ENCODE measurements at places on chromosomes 5 and 9. TPM values are rescaled to one million over a fixed set of nuclear protein-coding genes. Genes with fewer than 3 reads are reported as not detected.
A peak's percentile ranks its signal among the peaks of the same experiment; 100 is the strongest.

RNF183 gene
- not detected for total RNA-seq

CTXN3 gene
- total RNA-seq, result not detected

DNA sequence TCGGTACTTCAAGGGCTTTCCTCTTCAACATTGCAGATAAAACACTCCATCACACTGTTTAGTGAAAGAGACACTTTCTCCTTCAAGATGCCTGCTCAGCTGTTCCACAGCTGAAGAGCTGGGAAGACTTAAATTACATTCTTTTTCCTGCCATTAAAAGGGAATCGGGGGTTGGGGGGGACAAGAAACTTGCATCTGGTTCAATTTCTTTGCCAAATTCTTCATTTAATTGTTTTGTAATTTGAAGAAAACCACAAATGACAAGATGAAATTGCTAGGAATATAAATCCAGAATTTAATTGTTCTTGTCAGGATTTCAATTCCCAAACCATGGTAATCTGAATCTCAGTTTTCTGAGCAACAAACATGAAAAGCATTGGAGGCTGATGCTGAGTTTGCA lies 478.3 kb downstream of the EBF1 start:
- no peak for DNase-seq

GRCh38 chr5:107248066-107248695 lies 422.6 kb downstream of the EFNA5 start:
- DNase-seq, result peak; percentile 61

GRCh38 chr5:168755548-168756093 lies 176.5 kb upstream of the PANK3 start:
- DNase-seq, result no peak

- DNase-seq, result no peak
These were observed 130.0 kb downstream of the ENC1 start for GRCh38 chr5:74510476-74511075.

- no peak for DNase-seq
These were observed 353.9 kb upstream of the PAPPA start for GRCh38 chr9:115799734-115800133.

DNA sequence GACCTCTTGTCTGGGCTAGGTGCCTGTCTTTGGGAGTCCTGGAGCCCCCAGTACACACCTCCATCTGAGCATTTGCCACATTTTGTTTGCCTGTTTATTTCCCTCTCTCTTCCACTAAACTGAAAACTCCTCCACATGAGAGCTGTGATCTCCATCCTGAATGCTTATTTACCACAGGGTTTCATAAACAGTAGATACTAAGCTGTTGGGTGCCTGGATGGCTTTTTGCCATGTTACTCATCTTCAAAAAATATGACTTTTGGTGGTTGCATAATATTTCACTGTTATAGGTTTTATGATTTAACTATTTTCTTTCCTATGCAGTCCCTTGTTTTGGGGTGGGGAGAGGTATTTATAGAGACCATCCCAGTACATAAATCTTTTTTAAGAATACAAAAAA lies 99.6 kb downstream of the APBA1 start:
- no peak for DNase-seq

DNA sequence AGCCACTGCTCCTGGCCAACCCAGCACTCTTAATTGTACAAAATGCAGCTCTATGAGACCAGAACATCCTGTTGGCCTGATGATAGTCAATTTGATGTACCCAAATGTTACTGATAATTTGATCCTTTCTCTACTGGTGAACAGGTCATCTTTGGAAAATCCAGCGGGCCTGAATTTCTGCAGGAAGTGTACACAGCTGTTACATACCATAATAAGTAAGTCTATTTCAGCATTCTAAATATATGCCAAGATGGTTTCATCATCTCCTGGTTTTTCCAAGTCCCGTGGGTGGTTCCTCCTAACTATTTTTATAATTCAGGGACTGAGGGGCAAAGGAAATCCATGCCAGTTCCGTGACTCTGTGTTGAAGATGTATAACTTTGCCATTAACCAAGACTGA lies 155.4 kb downstream of the DOCK8 start:
- DNase-seq, result no peak

GRCh38 chr9:96158147-96158546 lies 143.8 kb downstream of the HSD17B3 start:
- no peak for DNase-seq
